ENCODE measurements at places on chromosomes 16 and 17.

GRCh38 chr17:55210292-55210691 lies 54.5 kb upstream of the HLF start:
- no peak for DNase-seq

DNA sequence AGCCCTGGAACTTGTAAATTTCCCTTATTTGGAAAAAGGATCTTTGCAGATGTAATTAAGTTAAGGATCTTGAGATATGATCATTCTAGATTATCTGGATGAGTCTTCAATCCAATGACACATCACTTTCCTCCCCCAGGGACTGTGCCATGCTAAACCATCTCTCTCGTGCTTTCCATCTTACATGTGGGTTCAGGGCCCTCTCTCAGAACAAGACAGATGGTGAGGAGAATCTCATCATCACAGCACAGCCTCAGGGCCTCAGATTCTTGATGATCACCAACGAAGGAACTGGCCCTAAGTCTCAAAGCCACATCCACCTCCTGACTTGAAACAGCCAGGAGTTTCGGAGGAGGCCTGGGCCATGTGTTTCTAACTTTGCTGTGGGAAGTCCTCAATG lies 78.7 kb downstream of the LITAF start:
- no peak for DNase-seq

- DNase-seq: no peak
These were observed 11.5 kb downstream of the UBE2G1 start for GRCh38 chr17:4354862-4355514.

GRCh38 chr17:64223931-64224629 lies 39.0 kb downstream of the TEX2 start:
- DNase-seq: no peak

DNA sequence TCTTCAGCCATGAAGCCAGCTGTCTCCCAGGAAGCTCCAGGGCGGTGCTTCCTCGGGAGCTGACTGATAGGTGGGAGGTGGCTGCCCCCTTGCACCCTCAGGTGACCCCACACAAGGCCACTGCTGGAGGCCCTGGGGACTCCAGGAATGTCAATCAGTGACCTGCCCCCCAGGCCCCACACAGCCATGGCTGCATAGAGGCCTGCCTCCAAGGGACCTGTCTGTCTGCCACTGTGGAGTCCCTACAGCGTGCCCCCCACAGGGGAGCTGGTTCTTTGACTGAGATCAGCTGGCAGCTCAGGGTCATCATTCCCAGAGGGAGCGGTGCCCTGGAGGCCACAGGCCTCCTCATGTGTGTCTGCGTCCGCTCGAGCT lies 14.1 kb downstream of the STH start:
- no peak for DNase-seq
